ENCODE measurements at places on chromosomes 3 and 15.

GRCh38 chr3:36709281-36709680 is 55.1 kb downstream of the DCLK3 start:
- DNase-seq: no peak

- no peak for DNase-seq
These were observed 52.9 kb downstream of the RYK start for GRCh38 chr3:134197681-134198261.

GRCh38 chr3:643376-643775 is 446.8 kb downstream of the CHL1 start:
- no peak for DNase-seq

DNA sequence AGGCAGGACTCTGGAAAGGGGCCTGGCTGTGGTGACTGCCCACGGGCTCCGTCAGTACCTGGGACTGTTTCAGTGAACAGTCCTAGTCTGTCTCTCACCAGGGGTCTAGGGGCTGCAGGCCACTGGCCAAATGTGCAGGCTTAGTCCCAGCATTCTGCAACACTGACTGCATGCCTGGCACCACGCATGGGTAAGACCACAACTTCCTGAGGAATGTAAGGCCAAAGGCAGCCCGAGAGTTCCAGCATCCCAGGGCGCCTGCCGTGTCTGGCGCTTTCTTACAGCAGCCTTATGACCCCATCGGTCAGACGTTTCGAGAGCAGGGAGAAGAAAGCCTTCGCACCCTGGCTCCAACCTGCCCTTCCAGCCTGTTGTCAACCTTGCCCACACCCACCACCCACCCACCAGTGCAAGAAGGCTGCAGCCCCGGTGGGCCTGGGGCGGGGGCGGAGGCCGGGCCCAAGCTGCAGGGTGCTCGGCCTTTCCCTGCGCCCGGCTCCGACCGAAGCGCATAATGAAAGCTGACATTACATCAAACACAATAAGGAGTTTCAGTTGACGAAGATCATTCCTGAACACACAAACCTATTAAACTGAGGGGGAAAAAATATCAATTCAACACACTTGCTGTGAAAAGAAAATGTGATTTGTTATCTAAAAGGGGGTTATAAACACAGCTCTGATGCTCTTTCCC is 29.5 kb upstream of the TMEM115 start:
- DNase-seq: no peak

DNA sequence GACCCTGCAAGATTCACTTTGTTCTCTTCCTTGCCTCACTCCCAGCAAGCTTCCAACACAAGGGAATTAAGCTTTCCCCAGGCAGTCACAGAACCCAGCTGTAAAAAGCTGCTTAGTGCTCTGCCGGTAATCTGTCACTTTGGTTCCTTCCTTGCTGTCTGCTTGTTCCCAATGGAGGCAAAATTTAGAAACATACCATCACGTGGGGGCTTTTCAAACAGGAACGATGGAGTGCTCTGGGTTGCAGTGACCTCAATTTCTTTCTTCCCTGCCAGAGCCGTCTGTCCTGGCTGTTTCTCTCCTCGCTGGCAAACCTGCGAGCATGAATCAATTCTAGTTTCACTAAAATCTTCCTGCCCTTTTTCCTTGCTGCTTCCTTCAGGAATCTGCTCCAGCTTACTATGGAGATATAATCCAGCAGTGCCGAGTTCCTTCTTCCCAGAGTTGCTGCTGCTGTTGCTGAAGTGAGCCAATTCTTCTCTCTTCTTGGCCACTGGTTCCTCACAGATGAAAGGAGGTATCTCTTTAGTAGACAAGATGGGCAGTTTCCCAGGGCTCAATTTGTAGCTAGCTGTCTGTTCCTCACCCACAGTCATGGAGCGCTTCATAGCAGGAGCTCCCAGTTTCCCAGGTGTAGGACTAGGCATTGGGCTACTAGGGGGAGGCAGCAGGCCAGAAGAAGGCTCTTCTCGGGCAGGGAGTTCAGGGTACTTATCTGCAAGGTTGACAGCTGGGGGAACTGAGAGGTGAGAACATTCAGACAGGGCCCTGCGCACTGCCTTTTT is 88.1 kb downstream of the DHX30 start:
- no peak for DNase-seq

DNA sequence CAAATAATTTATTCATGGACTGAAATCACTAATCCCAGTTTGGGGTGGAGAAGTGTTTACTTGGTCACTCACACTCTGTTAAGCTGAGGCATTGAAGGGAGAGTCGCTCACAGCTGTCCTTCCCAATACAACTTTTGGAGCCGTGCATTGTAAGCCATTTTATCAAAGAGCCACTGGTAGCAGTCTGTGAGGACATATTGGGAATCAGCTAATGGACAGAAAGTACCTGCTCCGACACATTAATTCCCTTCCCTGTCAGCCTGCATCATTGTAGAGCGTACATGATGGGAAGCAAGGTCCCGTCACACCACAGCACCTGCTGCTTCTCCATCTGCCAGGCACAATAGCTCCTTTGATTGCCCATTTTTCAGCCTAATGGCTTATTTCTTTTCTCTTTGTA is 643.2 kb downstream of the SQOR start:
- no peak for DNase-seq

- no peak for DNase-seq
These were observed 3.9 kb upstream of the PLCH1 start for GRCh38 chr3:155748611-155749365.

DNA sequence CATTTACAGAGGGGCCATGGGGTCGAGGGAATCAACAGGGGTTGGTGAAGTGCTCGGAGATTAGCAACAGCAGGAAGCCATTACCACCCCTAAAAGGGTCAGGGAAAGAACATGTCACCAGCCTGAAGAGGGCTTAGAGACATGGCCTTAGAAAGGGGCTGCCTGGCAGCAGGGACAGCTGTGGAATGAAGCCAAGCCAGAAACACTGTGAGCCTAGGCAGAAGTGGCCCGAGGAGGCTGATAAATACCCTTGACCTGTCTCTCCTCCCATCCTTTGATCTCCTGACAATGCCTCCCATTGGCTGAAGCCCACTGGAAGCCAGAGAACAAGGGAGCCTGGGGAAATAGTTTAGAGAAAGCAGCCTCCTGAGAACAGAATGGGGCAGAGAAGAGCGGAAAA is 31.4 kb downstream of the GPD1L start:
- DNase-seq: no peak

DNA sequence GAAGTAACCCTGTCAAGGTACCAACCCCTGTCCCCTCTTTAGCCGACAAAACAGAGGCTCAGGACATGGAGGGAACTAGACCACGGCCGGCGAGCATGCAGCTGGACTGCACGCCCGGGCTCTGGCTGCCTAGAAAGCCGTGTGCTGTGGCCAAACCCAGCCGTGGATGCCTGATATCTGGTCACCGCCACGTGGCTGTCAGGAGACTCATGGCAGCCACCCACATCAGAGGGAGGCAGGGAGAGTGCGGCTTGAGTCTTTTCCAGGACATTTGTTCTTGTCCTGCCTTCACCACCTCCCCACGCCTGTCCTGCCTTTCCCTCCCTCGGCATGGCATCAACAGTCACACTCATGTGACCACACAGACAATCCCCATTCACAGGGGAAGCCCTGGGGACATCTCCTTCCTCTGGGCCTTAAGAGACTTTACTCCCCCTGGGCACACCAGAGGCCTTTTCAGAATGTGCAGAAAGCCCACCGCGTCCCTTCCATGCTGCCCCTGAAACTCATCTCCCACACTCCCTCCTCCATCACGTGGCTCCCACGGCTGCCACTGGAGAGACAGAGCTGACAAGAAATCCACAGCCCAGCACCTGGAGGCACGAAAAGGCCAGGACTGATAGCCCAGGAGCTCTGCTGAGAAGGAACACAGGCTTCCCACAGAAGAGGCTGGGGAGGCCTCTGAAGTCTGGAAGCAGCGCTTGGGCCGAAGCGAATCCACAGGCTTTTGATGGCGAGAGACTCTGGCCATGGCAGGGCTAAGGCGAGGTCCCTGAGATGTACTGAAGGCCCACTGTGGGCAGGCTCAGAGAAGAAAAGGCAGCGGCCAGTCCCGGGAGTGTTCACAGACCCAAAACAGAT is 71.2 kb upstream of the IQSEC1 start:
- DNase-seq: peak; percentile 44

- DNase-seq: no peak
These were observed 28.9 kb downstream of the ITGB5 start for GRCh38 chr3:124858275-124858674.

- DNase-seq: no peak
These were observed 129.3 kb downstream of the WNT5A start for GRCh38 chr3:55357796-55358195.

DNA sequence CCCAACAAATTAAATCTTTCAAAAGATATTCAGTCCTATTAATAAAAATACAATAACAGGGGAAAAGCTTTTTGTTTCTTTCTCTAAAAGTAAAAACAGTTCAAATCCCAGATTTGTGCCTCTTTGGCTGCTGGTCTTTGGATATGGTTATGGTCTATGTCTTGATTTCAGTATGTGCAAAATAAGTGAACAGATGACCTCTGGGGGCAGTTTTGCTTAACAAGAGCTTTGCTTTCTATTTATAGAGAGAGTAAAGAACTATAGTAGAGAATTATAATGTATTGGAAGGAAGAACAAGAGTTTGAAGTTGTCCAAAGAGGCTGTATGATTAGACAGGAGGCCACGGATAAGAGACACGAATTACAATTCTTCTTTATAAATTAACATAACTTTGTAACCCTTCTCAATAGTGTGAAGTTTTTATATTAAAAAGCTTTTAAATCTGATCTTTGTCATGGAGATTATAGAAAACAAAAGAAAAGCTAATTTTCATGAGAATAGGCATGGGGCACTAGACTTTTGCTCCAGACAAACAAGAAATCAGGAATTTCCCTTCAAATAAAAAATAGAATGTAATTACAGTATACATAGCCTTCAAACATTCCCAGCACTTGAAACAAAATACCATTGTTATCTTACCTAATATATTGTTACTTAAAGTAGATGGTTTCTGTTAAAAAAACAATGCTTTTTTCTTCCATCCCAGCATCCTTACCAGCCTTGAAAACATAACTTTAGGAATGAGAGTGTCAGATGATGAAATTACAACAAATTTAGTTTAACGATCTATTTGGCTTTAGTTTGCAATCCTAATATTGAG is 432.7 kb upstream of the ARHGEF26 start:
- no peak for DNase-seq

DNA sequence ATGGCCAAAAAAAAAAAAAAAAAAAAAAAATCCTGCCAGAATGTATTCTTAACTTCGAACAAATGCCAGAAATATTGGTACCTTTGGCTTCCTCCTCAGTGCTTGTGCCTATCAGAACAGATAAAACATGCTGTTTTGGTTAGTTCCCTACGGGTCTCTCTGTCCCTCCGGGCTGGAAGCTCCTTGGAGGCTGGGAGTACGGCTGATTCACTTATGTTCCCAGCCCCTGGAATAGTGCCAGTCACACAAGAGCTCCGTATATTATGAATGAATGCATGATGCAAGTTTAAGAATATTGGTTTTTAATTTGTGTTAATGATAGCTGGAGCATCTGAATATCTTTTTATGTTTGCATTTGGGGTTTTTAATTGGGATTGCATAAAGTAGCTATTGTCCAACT is 44.0 kb downstream of the NR2F2 start:
- DNase-seq: no peak

GRCh38 chr3:4994144-4994730 is 15.0 kb downstream of the BHLHE40 start:
- peak; percentile 1 for DNase-seq

DNA sequence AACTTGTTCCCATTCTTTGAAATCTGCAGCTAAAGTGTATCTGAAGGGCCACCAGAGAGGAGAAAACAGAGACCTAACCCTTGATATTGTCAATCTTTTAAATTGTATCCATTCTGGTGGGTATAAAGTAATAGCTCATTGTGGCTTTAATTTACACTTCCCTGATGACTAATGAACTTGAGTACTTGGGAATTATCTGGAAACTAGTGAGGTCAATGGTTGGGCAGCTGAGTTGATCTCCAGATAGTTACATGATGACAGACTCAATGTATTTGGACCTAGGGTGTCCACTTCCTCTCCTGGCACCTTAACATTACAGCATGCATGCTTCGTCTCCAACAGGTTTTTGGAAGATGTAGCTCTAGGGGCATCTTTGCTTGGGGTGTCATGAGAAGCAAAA is 195.2 kb downstream of the PDCD6IP start:
- DNase-seq: no peak

DNA sequence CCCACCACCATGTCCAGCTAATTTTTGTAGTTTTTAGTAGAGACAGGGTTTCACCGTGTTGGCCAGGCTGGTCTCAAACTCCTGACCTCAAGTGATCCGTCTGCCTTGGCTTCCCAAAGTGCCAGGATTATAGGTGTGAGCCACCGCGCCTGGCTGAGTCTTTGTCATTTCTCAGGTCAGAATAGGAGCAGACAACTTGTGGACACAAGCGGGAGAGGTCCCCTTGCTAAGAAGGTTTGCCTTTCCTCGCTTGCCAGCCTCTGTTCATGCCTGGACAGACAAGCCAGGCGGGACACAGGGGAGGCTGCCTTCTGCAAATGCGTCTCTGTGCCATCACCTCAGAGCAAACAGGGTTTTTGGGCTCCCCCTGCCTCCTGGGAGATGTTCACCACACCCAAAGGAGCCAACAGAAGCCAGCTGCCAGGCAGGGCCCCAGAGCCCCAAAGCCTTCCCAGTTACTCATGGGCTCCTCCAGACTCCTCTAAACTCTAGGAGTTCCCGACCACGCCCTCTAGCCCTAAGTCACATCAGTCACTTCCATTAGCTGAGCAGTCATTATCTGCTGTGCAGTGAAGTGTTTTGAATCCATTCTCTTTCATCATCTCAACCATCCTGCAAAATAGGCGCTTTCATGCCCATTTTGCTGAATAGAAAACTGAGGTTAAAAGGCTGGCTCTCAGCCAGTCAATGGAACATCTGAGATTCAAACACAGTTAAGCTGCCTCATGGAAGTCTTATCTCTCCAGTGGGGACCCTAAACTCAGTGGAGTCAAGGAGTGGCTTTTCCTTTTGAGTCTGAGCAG is 245.0 kb downstream of the UACA start:
- no peak for DNase-seq

DNA sequence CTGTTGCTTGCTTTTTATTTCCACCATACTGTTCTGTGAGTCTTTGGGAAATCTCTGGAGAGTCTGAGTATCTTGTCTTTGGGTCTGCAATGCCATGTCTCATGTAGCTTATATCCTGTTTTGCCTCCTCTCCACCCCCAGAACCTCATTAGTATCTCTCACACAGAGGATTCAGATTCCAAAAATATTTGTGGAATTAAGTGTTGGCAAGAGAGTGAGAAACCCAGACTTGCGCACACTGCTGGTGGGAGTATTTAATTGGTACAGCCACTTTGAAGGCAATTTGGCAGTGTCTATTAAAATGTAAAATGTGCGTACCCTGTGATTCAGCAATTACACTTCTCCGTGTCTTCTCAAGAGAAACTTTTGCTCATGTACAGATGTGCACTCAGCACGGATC is 68.6 kb downstream of the ZNF621 start:
- DNase-seq: no peak

GRCh38 chr15:91465086-91465485 is 365.0 kb downstream of the SV2B start:
- DNase-seq: no peak
